ENCODE measurements at places on chromosomes 6 and 20.

DNA sequence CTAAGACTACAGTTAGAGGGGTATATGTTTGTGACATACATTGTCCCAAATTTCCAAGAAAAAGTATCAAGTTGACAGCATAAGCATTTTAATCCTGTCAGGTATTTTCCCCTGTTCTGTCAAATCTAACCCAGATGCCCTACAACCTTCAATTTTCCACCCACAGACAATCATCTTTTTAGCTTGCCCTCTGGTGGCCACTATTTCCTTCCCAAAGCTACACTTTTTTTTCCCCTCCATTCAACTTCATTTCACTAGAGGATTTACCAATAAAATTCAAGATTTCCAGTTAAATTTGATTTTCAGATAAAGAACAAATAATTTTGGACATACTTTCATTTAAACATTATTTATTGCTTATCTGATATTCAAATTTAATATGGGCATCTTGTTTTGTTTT, 286.6 kb downstream of the TENT5A start:
- peak; percentile 65 for DNase-seq

DNA sequence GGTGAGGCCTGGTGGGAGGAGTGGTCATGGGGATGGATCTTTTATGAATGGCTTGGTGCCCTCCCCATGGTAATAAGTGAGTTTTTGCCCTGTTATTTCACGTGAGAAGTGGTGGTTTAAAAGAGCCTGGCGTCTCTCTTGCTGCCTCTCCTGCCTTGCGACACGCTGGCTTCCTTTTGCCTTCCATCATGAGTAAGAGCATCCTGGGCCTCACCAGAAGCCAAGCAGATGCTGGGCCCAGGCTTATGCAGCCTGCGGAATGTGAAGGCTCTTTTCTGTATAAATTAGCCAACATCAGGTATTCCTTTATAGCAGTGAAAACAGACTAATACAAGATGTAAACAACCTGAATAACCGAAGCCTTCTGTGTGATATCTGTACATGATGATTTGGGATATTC, 27.6 kb downstream of the VTA1 start:
- no peak for DNase-seq

GRCh38 chr20:46021361-46022359, 7.4 kb upstream of the SLC12A5 start:
- peak; percentile 100 for DNase-seq

- peak; percentile 38 for DNase-seq
Observed at GRCh38 chr6:159305804-159306537, 136.8 kb downstream of the FNDC1 start.

DNA sequence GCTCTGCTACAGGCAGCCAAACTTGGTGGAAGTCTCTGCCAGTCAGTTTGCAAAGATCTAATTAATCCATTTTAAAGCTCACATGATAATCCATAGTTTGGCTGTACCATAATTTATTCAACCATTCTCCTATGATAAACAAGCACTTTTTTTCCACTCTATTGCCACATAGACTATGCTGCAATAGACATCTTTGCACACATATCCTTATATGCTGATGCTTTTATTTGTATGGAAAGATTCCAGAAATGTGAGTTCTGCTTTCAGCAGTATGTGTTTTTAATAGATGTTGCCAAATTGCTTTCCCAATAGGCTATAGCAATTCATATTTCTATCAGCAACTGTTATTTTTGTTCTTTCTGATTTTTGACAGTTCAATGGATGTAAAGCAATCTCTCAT, 628.0 kb downstream of the KIF16B start:
- DNase-seq = no peak

DNA sequence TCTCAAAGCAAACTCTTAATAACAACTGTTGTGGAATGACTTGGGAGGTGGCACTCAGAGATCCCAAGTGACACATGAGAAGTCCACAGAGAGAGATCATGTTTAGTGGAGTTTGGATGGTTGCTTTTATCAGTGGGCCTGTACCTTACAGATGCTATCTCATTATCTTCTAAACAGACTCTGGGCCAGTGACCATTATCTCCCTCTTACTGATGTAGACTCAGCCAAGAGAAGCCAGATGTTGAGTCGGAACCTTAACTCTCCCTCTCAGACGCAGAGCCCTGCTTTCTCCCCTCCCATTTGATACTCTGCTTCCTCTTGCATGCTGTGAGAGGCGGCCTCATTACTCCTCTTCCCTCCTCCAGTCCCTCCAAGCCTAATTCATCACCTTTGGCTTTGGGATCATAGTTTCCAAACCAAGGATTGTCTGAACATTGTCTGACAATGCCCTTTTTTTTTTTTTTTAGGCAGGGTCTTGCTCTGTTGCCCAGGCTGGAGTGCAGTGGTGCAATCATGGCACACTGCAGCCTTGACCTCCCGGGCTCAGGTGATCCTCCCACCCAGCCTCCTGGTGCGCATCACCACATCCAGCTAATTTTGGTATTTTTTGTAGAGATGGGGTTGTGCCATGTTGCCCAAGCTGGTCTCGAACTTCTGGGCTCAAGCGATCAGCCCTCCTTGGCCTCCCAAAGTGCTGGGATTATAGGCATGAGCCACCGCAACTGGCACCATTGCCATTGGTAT, 4.5 kb upstream of the DDR1 start:
- peak; percentile 44 for DNase-seq

DNA sequence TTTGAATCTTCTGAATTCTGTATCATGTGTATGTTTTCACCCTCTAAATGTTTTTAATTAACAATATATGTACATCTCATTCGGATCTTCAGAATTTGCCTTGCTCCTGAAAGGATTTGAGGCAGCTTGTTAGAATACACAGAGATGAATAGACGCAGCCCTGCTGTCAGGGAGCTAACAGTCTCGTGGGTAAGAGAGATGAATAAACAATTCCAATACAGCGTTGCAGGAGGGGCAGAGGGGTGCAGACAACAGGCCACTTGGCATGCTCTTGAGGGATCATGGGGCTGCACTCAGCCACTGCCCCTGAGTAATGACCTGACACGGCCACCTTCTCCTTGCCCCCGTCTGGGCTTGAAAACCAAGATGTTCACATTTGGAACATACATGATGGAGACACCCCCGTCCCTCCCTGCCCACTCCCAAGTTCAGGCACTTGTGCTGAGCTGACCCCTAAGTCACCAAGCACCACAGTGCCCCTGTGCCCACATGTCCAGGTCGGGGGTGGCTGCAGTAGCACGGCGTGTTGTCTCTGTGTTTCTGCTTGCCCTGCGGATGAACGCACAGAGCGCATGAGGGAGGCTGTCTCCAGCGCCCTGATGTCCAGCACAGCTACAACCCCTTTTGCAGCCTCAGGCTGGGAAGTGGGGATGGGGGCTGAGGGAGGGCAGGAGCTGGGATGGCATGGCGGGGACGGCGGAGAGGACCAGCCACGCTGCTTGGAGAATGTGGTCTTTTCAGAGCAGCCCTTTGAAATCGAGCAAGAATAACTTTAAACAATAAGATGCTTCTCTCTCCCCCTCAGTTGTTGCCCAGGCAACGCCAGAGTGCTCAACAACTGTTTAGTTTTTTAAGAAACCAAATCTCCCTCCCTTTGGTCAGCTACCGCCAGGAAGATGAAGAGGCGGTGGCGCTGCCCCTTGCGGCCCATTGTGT, 33.0 kb upstream of the CDH22 start:
- no peak for DNase-seq

DNA sequence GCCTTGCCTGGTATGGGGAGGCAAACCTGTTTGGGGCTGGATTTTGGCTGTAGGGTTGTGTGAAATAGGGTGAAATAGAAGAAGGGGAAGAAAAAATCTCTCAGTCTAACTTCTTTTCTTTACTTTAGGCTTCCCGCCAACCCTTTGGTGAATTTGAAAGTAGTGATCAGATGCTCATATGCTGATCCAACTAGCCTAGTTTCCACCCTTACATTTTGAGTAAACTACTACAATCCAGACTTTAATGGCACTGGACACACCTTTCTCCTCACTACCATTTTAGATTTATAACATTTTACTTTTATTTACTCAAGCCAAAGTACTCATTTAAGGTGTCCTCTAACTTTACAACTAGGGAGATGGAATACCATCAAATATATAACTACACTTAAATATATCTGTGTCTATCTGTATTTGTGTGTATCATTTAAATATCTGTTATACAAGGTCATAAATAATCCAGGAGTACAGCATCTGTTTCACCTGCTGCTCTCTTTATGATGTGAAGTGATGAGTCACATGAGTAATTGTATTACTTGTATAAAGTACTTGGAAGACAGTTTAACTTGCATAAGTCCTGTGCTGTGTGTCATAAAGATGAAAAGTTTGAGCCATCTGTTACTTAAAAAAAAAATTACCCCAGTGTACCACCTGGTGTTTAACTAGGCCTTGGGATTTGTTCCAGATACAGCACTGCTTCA, 172.1 kb downstream of the CDKAL1 start:
- no peak for DNase-seq

- DNase-seq = no peak
Observed at GRCh38 chr6:154371281-154371680, 14.7 kb upstream of the IPCEF1 start.

DNA sequence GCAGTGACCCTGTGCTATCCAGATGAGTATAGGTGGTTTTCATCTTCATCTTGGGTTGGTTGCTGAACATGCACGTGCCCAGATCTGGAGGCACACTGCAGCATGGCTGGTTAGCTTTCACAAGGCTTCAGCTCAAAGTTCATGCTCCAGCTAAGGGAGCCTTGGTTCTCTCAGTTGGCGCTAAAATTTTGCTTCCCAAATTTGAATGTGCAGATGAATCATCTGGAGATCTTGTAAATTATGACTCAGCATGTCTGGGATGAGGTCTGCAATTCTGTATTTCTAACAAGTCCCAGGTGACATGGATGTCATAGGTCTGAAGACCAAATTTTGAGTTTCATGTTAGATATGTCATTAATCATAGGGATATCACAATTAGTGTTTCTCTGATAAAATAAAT, 230.8 kb downstream of the FOXA2 start:
- no peak for DNase-seq

DNA sequence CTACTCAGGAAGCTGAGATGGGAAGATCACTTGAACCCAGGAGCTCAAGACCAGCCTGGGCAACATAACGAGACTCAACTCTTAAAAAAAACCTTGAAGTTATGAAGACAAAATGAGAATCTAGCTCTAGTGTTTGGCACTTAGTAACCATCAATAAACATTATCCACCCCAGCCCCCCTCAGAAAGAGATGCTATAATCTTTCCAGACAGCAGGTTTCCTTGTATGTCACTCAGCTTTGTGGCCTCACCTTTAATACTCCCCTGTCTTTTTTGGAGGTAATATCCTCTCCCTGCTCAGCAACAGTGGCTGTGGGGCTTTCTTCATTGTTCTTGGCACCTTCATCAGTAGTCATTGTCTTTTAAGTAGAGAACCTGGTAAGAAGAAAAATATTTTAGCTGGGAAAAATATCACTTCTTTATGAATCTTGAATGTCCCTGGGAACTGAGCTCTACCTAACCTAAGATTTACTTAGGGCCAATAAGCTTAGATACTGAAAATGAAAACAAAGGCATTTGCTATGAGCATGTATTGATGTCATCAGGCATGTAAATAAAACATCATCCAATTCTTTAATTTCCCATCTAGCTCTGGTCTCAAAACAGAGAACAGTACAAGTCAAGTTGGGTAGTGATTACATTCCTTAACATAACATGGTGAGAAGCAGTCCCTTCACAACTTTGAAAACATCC, 46.1 kb downstream of the FKBP5 start:
- DNase-seq = no peak
